Esophagus muscularis mucosa (tissue), 4 donors: ENCODE measurements at places on chromosomes 4 and X. TPM values are rescaled to one million over a fixed set of nuclear protein-coding genes. Genes with fewer than 3 reads are reported as not detected.

The HSFX1 gene
- total RNA-seq: 0.78 TPM

The PRSS12 gene
- under 0.01 TPM for total RNA-seq

The NEXMIF gene
- 5.0 TPM for total RNA-seq

The RBMX gene
- total RNA-seq: 219 TPM

The KIT gene
- 74.2 TPM for total RNA-seq

The NSG1 gene
- 5.1 TPM for total RNA-seq

The WDR44 gene
- 24.4 TPM for total RNA-seq

The RHOH gene
- total RNA-seq: 3.6 TPM

The TCEAL2 gene
- total RNA-seq: 20.8 TPM

The FHL1 gene
- 2,189 TPM for total RNA-seq

The ZNF185 gene
- 3.7 TPM for total RNA-seq

The MAGEB10 gene
- total RNA-seq: not detected

The CHRDL1 gene
- 220 TPM for total RNA-seq

The GRPR gene
- total RNA-seq: 10.8 TPM

The MAGEA2 gene
- not detected for total RNA-seq

The TNMD gene
- not detected for total RNA-seq

The NLGN3 gene
- total RNA-seq: 1.2 TPM

The PABPC1L2A gene
- total RNA-seq: not detected

DNA sequence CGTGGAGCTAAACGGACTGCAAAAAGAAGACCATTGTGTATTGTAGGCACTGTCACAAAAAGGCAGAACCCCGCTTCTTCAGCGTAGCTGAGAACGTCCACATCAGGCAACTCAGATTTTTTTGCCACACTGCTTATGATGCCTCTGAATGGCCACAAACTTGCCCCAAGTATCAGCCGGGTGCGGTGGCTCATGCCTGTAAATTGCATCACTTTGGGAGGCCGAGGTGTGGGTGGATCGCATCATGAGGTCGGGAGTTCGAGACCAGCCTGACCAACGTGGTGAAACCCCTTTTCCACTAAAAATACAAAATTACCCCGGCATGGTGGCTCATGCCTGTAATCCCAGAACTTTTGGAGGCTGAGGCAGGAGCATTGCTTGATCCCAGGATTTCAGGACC is 14.9 kb upstream of the IL3RA start:
- H3K27ac ChIP-seq: no peak overlapping the region
- H3K4me1 ChIP-seq: no peaks in the 10 kb centered on the region
- H3K27me3 ChIP-seq: no peaks in the 10 kb centered on the region
- no peak overlapping the region for H3K4me3 ChIP-seq
- no peaks in the 10 kb centered on the region for H3K36me3 ChIP-seq

DNA sequence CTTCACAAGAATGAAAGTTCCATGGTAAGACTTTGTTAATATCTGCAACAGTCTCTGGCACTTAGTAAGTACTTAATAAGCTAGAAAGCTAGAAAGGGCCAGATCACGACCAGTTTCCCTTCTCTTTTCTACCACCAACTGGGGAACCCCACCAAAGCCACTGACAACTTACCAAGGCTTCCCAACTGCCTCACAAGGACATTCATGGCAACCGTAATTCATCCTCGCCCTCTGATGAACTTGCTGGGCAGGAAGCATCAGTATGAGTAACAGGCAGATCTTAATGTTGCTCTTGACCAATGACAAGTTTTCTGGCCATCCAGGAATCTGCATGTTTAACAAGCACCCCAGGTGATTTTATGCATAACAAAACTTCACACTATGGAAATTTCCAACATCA is 23.2 kb upstream of the ZCCHC13 start:
- H3K27ac ChIP-seq: no peak overlapping the region
- no peaks in the 10 kb centered on the region for H3K27me3 ChIP-seq
- DNase-seq: no peak
- H3K36me3 ChIP-seq: peaks cover 12% of the 10 kb centered on the region
- H3K4me1 ChIP-seq: peaks cover 29% of the 10 kb centered on the region
- no peak overlapping the region for H3K4me3 ChIP-seq

- no peak for DNase-seq
- no peaks in the 10 kb centered on the region for H3K27me3 ChIP-seq
- peaks cover 5% of the 10 kb centered on the region for H3K36me3 ChIP-seq
- H3K4me1 ChIP-seq: no peaks in the 10 kb centered on the region
- no peak overlapping the region for H3K27ac ChIP-seq
Observed at GRCh38 chr4:1895971-1896657, 24.9 kb downstream of the NSD2 start.

- no peak for DNase-seq
- no peak overlapping the region for H3K27ac ChIP-seq
- H3K4me3 ChIP-seq: no peak overlapping the region
- no peaks in the 10 kb centered on the region for H3K27me3 ChIP-seq
- no peaks in the 10 kb centered on the region for H3K36me3 ChIP-seq
- no peaks in the 10 kb centered on the region for H3K4me1 ChIP-seq
Observed at GRCh38 chr4:80240976-80241375, 25.5 kb upstream of the FGF5 start.

DNA sequence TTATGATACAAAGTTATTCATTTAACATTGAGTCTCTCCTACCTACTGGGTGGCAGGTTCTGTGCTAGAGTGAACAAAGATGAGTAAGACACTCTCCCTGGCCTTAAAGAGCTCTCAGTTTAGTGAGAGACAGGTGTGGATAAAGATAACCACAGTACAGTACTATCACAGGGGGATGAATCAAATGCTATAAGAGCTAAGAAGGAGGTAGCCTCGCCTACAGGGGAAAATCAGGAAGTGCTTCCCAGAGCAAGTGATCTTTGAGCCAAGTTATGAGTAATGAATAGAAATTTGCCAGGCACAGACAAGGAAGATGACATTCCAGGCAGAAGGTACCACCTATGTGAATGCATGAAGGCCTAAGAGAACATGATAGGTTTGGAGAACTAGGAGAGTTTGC is 3.4 kb upstream of the IGBP1 start:
- no peak overlapping the region for H3K4me3 ChIP-seq
- peaks cover 14% of the 10 kb centered on the region for H3K4me1 ChIP-seq
- H3K27ac ChIP-seq: no peak overlapping the region

DNA sequence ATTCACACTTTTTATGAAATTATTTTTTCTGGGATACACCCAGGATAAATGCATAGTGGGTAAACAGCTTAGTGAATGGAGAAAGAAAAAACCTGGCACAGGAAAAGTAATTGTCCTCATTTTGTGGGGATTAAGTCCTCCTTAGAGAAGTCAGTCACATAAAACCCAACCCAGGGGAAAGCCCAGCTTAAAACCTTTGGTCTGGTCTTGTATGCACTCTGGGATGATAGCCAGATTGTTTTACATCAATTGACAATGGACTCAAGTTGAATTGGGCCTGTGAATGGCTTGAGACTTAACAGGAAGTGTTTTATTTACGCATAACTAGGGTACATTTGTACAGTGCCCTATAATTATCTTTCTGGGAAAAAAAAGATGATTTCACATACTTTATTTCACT is 561.3 kb upstream of the GRIA3 start:
- H3K4me1 ChIP-seq: no peaks in the 10 kb centered on the region
- no peaks in the 10 kb centered on the region for H3K36me3 ChIP-seq
- no peaks in the 10 kb centered on the region for H3K27me3 ChIP-seq
- DNase-seq: no peak
- H3K27ac ChIP-seq: no peak overlapping the region

- H3K36me3 ChIP-seq: no peaks in the 10 kb centered on the region
- no peaks in the 10 kb centered on the region for H3K4me1 ChIP-seq
- no peak overlapping the region for H3K27ac ChIP-seq
- no peak overlapping the region for H3K4me3 ChIP-seq
Observed at GRCh38 chr4:179762840-179763239, 2320.6 kb upstream of the AGA start.

- peaks cover 11% of the 10 kb centered on the region for H3K36me3 ChIP-seq
- H3K4me3 ChIP-seq: no peak overlapping the region
- H3K4me1 ChIP-seq: no peaks in the 10 kb centered on the region
- no peak overlapping the region for H3K27ac ChIP-seq
- H3K27me3 ChIP-seq: no peaks in the 10 kb centered on the region
Observed at GRCh38 chr4:55884093-55884850, 30.8 kb downstream of the EXOC1 start.

DNA sequence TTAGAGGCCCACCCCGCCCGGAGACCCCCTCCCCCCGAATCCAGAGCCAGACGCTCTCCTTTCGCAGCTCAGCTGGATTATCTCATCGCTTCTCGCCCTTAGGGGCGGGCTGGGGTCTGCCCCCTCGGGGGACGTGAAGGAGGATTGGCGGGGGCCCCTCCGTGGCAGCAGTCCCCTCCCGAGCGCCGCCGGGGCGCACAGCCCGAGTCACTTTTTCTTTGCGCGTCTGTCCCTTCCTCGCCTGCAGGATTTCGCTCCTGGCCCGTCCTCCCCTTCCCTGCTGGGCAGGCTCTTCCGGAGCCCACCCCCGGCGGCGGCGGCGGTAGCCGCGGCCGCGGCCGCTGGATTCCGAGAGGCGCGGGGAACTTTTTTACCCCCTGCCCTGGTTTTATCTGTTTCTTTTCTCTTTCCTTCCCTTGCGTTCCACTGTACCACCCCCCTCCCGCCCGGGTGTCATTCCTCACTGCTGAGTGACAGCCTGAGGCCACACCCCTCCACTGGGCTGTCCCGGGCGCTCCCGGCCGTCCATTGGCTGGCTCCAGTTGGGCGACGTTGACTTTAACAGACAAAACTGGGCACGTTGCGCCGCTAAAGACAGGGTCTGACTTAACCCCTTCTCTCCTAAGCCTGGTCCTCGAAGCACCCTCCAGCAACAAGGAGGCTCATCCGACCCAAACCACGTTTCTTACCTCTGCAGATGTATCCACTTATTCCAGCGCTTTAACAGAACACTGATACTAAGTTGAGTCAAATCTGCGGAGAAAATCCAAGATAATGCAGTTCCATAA is 492 bp upstream of the NKX3-2 start:
- peaks cover 80% of the 10 kb centered on the region for H3K4me1 ChIP-seq
- no peaks in the 10 kb centered on the region for H3K36me3 ChIP-seq
- peak; percentile 94 for DNase-seq
- H3K4me3 ChIP-seq: peak overlapping the region; percentile 68

GRCh38 chr4:175705407-175705806 is 106.7 kb downstream of the GPM6A start:
- DNase-seq: no peak
- H3K27ac ChIP-seq: peak overlapping the region; percentile 64
- H3K27me3 ChIP-seq: no peaks in the 10 kb centered on the region
- H3K36me3 ChIP-seq: no peaks in the 10 kb centered on the region

DNA sequence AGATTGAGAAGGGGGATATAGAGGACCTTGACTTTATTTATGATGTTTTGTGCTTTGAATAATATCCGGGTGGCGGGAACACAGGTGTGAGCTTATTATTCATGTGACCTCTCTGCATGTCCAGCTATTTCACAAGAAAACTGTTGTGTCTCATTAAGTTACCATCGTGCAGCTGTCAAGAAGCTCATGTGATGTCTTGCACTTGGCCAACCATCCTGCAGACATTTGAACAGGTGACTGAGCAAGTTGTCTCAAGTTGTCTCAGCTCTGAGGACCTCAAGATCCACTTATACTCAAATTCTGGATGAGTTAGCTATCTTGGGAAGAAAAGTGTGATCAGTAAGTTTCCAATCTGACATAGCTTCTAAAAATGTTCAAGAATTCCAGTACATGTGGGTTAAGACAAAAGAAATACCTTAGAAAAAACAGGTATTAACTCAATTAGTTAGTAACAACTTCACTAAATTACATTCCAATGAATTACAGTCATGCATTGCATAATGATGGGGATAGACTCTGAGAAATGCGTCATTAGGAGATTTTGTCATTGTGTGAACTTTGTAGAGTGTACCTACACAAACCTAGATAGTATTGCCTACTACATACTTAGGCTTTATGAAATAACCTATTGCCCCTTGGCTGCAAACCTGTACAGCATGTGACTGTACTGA is 462.2 kb downstream of the INPP4B start:
- DNase-seq: no peak
- H3K4me3 ChIP-seq: no peak overlapping the region
- H3K27me3 ChIP-seq: no peaks in the 10 kb centered on the region
- H3K27ac ChIP-seq: no peak overlapping the region

- H3K27ac ChIP-seq: peak overlapping the region; percentile 51
- no peaks in the 10 kb centered on the region for H3K27me3 ChIP-seq
- peaks cover 6% of the 10 kb centered on the region for H3K4me1 ChIP-seq
- DNase-seq: no peak
- H3K4me3 ChIP-seq: no peak overlapping the region
Observed at GRCh38 chr4:75698162-75698962, 25.2 kb upstream of the G3BP2 start.

DNA sequence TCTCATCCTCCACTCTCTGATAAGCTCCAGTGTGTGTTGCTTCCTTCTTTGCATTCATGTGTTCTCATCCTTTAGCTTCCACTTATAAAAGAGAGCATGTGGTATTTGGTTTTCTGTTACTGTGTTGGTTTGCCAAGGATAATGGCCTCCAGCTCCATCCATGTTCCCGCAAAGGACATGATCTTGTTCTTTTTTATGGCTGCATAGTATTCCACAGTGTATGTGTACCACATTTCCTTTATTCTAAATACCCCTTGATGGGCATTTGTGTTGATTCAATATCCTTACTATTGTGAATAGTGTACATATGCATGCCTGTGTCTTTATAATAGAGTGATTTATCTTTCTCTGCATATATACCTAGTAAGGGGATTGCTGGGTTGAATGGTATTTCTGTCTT is 155.1 kb downstream of the DCK start:
- H3K4me1 ChIP-seq: no peaks in the 10 kb centered on the region
- no peak overlapping the region for H3K4me3 ChIP-seq
- no peak overlapping the region for H3K27ac ChIP-seq
- no peaks in the 10 kb centered on the region for H3K36me3 ChIP-seq

GRCh38 chr4:186628058-186628711 is 72.8 kb upstream of the MTNR1A start:
- DNase-seq: peak; percentile 62
- no peak overlapping the region for H3K27ac ChIP-seq
- no peak overlapping the region for H3K4me3 ChIP-seq
- H3K36me3 ChIP-seq: peaks cover 12% of the 10 kb centered on the region
- H3K4me1 ChIP-seq: peaks cover 4% of the 10 kb centered on the region
- H3K27me3 ChIP-seq: no peaks in the 10 kb centered on the region

DNA sequence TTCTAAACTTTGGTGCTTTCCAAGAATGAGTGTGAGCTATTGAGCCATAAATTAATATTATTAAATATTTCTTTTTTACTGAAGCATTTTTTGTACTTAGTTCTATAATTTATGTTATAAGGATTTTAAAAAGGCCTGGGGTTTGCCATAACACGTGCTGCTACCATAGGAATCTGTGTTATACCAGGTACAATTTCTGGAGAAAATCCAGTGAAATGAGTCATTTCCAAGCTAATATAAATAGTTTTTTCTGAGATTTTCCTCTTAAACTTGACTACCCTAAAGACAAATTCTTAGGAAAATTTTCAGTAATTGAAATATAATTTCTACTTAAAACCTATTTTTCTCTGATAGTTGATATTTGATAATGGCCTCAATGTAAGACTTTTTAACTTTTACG is 130.8 kb downstream of the TLL1 start:
- H3K4me1 ChIP-seq: no peaks in the 10 kb centered on the region
- no peak for DNase-seq
- H3K36me3 ChIP-seq: no peaks in the 10 kb centered on the region
- H3K27me3 ChIP-seq: no peaks in the 10 kb centered on the region
- no peak overlapping the region for H3K27ac ChIP-seq

GRCh38 chr4:139630126-139630495 is 35.5 kb upstream of the MGST2 start:
- DNase-seq: no peak
- no peaks in the 10 kb centered on the region for H3K4me1 ChIP-seq
- H3K27ac ChIP-seq: no peak overlapping the region
- no peak overlapping the region for H3K4me3 ChIP-seq
- no peaks in the 10 kb centered on the region for H3K27me3 ChIP-seq
